ENCODE measurements at places on chromosomes 2 and 18.

GRCh38 chr2:98803405-98804264 is 72.7 kb upstream of the MGAT4A start:
- no peak for DNase-seq

DNA sequence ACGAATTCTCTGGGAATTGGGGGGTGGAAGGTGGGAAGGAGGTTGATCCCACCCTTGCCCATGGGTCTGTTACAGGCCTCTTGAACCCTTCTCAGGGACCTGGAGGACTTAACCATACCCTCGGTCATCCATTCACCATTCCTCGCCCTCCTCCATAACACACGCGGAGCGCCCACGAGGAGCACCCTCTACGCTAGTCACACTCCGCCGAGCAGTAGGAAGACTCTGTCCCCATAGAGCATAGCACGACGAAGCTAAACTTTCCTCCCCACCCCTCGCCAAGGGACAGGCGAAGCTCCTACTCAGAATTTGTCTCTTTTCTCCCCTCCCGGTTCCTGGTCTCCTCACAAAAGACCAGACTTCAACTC is 611 bp upstream of the ITSN2 start:
- no peak for DNase-seq

DNA sequence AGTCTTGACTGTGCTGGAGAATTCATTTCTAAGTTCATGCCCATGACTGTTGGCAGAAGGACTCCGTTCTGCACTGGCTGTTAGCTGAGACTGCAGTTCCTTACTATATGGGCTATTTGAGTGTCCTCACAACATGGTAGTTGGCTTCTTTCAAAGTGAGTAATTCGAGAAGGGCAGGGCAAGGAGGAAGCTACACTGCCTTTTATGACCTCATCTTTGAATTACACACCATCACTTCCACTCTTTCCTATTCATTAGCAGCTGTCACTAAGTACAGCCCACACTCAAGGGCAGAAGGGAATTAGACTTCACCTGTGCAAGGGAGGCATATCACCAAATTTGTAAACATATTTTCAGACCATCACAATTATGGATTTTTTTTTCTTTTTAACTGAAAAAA is 55.9 kb upstream of the EPAS1 start:
- DNase-seq, result no peak

DNA sequence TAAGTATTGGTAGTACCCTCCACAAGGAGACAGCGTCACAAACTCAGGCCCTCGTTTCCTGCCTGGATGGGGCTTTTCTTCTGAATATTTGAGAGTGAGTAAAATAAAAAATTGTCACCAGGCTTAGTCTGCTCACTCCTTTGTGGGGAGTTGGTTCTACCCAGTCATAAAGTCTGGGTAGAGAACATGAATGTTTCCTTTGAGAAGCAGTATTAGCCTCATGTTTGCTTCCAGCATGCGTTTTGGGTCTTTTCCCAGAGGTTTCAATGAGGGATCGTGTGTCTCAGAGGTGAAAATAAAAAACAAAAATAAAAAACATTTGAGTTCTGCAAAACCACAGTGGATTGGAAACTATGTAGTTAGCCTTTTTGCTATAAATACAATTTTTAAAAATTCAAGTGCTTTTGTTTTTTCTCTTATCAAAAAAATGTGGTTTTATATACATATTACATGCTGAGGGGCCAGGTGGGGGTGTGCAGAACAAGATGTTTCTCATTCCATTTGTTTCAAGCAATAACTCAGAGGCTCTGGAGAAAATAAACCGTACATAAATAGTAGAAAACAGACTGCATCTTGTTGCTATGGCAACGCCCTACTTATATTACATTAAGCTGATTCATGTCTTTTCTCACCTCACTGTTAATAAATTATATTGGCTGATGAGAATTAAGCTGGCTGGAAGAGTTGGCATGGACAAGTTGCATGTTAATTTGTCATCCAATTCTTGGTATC is 225.4 kb upstream of the FBXO11 start:
- no peak for DNase-seq

DNA sequence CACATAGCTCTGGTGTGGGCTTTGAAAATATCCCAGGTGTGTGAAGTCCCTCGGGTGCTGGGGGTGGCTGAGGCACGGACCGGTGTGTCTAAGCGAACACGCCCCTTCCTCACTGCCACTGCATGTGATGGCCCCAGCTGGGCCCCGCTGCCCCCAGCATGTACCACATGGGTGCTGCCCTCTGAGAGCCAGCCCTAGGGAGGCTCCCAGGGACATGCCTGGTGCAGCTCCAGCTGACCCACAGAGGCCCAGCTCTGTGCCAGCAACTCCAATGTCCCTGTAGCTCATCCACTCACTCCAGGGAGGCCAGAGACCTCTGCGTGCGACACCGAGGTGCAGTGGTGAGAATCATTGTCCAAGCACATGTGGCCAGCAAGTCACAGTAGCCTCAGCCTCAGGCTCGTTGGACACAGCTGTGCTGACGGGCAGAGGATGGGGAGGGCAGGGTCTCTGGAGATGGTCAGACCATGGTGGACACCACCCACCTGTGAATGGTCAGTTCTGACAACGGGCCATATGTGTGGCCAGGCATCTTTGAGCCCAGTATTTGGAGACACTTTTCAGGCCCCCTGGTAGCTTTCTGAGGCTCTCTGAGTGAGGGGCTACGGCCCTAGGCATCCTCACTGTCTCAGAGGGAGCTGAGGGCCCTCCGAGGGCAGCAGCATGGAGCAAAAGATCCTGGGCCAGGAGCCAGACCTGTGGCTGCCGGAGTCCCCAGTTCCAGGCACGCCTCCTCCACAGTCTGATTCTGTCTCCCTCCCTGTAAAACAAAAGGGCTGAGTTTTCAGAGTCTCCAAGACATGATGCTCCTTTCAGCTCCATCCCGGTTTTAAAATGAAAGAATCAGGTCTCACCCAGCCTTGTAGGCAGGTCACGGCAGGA is 220.7 kb downstream of the NDUFA10 start:
- no peak for DNase-seq

- DNase-seq, result peak; percentile 4
Measured at GRCh38 chr18:12652861-12653401, 5.0 kb downstream of the SPIRE1 start.

GRCh38 chr2:202757339-202757738 is 114.2 kb downstream of the ICA1L start:
- no peak for DNase-seq

DNA sequence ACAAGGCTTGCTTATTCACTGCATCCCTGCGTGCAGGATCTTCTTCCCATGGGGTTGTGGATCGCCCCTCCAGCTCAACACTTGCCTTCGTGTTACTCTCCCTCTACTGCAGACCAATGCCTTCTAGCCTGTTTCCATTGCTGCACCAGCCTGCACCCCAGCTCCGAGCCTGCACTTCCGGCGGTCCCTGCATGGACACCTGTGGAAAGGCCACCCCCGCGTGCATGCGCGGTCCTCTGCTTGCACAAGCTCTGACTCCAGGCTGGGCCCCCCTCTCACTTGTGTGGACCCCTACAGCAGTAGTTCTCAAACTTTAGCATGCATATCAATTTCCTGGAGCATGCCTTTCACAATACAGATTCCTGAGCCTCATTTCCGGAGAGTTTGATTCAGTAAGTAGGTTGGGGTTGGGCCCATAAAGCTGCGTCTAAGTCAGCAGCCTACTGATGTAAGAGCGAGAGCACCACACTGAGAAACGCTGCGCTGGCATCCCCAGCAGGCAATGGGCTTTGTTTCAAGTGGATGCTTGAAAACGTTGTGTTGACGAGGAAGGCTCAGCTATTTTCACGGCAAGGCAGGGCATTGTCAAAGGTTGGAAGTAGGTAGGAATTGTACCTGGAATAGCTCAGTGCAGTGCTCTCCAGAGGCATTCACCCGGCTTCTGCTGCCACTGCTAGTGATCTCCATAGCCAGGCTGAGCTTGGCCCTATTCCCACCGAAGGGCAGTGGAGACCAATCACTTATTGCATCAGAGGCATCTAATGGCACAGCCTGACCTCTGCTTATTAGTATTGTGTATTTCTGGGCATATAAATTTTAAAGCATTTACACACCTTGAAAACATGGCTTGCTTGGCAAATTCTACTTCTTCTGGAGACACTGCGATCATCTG is 32.6 kb downstream of the CREG2 start:
- no peak for DNase-seq

GRCh38 chr2:77310416-77310815 is 211.8 kb downstream of the LRRTM4 start:
- no peak for DNase-seq

DNA sequence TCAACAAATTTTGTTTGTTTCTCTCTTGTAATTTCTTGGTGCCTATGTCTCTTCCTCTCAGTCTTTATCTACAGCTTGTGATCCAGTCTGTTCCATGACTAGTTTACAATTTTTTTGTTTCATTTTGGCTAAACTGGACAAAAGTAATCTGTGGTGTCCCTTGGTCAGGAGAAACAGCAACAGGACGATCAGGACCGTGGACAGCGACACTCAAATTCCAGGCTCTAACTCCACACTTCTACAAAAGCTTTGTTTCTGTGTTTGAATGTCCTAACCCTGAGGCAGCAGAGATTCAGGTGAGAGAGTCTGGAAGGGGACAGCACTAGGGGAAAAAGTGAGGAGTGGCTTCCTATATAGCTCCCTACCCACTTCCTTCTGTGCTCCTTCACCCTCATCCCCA is 593.3 kb upstream of the FANCL start:
- no peak for DNase-seq

- DNase-seq, result no peak
Measured at GRCh38 chr2:144382849-144383248, 137.1 kb downstream of the ZEB2 start.

DNA sequence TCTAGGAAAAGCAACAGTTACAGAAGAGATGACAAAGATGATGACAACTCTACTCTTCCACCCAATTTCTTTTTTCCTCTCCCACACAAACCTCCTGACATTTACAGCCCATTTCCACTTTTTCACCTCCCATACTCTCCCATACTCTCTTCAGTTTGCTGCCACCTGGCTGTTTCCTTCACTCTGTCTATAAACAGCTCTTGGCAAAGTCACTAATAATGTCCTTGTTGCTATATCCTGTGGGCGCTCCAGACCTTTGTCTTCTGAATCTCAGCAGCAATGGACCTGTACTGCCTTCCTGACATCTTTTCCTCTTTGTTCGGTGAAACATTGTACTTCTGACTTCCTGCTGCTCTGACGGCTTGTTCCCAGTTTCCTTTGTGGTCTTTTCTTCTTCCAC is 60.7 kb upstream of the CAVIN2 start:
- DNase-seq, result no peak

DNA sequence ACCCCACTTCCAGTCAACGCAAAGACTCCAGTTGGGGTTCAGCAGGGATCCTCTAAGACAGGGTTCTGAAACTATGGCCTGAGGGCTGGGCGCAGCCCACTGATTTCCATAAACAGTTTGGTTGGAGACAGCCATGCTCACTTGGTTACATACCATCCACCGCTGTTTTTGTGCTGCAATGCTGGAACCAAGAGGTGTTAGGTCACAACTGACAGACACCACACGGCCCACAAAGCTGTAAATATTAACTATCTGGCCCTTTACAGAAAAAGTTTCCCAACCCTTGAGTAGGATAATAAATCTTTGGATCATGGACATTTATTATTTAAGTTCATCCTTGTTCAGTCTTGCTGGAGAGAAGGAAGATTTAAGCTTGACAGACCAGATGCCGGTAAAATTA is 8.4 kb upstream of the CD226 start:
- DNase-seq, result no peak

GRCh38 chr2:233463586-233463985 is 103.0 kb downstream of the USP40 start:
- DNase-seq, result no peak

GRCh38 chr2:148971547-148971946 is 67.0 kb upstream of the LYPD6B start:
- no peak for DNase-seq

- DNase-seq, result no peak
Measured at GRCh38 chr2:66189553-66189952, 245.4 kb upstream of the MEIS1 start.

DNA sequence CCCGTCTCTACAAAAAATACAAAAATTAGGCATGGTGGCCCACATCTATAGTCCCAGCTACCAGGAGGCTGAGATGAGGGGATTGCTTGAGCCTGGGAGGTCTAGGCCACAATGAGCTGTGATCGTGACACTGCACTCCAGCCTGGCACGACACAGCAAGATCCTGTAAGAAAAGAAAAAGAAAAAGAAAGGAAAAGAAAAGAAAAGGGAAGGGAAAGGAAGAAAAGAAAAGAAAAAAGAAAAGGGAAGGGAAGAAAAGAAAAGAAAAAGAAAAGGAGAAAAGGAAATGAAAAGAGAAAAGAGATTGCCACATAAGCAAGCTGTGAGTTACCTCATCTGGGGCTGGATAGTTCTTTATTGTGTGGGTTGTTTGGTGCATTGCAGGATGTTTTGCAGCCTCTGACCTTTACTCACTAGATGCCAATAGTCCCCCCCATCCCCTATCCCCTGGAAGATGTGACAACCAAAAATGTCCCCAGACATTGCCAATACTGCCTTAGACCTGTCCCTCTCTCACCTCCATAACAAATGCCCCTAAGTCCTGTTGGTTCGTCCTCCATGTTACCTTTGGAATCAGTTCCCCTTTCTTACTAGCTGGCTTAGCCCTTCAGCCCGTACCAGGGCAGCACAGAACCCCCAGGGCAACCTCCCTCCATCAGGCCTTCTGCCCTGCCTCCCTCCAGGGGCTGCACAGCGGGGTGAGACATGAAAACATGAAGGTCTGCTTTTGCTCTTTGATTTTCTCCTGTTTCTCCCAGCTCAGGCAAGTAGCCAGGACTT is 8.9 kb downstream of the ASPRV1 start:
- no peak for DNase-seq

- no peak for DNase-seq
Measured at GRCh38 chr2:151730262-151730975, 3.9 kb downstream of the NEB start.

DNA sequence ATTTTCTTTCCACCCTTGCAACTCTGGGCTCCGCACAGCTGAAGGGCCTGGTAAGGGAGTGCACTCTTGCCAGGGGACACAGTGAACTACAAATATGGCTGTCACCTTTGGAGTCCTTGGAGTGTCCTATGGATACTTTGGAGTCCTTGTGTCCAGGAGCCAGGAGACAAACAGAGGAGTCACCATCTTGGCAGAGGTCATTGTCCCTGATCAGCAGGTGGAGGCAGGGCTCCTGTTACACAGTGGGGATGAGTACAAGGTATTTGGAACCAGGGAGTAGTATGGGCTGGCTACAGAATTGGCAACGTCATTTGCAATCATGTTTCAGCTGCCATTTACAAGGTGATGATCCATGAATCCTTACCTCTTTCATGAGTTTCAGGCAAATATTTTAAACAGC is 132.5 kb downstream of the FAM161A start:
- DNase-seq, result no peak

- no peak for DNase-seq
Measured at GRCh38 chr2:217215877-217216276, 356.0 kb upstream of the TNP1 start.

DNA sequence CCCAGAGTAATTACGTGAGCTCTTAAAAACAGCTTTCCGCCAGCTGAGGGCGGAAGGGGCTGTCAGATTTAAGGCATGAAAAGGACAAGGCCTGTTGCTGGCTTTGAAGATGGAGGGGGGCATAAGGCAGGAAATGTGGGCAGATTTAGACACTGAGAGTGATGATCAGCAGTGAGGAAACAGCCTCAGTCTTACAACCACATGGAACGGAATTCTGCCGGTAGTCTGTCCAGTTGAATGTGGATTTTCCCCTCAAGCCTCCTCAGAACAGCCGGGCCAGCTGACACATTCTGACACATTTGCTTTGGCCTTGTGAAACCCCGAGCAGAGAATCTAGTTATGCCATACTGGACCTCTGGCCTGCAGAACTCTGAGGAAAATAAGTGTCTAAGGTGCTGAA is 16.6 kb downstream of the POLE4 start:
- no peak for DNase-seq
